ENCODE measurements at places on chromosomes 1 and 21.
A peak's percentile ranks its signal among the peaks of the same experiment; 100 is the strongest.

- DNase-seq, result no peak
Measured at GRCh38 chr1:18170444-18170843, 62.8 kb downstream of the IGSF21 start.

DNA sequence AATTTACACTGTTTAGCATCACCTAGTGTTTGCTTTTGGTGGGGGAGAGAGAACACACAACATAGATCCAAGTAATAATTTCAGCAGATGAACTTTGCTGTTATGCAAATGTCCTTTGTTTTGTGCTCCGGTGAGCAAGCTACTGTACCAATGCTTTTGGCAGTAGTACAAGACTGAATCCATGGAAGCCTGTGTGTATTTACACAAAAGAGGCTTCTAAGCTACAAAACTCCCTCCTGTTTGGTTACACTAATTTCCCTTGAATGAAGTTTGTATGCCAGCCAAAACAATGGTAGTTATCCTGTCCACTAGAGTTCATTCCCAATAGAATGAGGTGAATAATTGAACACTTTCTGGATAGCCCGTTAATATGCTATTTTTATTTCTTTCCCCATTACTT is 320.5 kb downstream of the KCTD3 start:
- DNase-seq, result no peak

DNA sequence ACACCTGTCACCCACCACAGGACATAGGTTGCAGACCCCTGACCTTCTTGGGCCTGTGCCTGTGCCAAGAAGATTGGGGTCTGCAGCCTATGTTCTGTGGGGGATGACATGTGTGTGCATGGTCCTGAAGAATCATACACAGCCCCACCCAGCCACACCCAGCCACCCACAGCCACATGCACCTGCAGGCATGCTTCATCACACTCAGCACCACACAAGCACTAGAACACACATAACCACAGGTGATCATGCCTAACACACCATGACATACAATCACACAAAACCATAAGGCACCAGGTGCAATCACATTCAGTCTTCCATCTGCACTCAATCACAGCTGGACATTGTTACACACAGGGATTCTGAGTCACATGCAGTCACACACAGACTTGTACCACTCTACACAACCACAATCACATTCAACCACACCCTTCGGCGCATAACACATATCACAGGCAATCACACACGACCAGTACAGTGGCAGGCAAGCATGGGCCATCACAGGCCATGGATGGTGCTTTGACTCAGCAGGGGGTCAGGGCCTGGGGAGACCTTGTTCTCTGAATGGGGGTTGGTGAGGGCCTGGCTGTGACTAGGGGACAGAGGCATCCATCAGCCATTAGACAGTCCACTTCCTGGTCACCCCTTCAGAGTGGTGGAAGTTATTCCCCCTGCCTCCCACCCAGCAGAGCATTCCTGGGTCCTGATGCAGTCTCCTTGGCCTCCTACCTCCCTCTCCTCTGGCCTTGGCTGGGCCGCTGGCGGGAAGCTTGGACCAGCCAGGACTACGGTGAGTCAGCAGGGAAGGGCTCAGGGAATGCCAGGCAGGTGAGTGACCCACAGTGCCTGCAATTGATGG is 44.3 kb upstream of the EPS8L3 start:
- DNase-seq, result no peak

DNA sequence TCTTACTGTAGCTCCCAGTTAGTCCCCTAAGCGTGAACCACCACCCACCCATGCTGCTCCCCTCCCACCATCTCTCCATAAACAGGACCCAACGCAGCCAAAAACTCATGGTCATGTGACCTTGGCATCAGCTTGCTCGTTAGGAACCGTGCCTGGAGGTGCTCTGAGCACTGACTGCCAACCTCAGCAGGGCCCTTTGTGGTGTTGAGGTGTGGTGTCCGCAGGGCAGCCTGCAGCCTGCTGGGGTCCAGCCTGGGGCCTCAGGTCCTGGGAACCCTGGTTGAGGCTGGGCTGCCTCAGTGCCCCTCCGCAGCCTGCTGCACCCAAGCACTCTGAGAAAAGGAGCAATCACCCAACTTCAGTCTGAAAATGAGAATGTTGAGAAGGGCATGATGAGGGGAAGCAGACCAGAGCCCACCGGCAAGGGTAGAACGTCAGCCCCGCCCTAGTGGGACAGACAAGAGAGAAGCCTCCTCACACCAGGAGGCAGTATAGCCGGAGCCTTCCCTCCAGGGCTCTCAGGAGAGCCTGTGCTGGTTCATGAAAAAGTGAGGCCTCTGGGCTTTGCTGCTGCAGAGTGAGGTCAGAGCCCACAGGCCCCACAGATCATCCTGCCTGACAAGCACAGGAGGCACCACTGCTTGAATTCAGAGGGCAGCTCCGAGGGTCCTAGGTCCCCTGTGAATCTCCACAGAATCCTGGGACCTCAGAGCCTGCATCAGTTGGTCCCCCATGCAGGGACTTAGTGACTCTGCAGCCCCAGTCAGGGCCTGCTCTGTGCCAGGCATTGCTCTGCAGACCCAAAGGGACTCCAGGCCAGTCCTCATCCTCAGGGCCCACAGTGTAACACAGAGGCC is 4.9 kb upstream of the COL6A2 start:
- peak; percentile 50 for DNase-seq

- no peak for DNase-seq
Measured at GRCh38 chr1:8702472-8702849, 115.0 kb downstream of the RERE start.

DNA sequence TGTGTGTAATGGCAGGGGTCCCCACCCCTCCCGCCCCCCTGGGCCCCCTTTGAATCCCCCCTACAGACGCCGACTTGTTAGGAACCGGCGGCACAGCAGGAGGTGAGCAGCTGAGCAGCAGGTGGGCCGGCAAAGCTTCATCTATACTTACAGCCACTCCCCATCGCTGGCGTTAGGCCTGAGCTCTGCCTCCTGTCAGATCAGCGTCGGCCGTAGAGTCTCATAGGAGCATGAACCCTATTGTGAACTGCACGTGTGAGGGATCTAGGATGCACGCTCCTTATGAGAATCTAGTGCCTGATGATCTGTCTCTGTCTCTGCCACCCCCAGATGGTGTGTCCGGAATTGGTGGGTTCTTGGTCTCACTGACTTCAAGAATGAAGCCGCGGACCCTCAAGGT is 14.9 kb upstream of the VPS26C start:
- no peak for DNase-seq

DNA sequence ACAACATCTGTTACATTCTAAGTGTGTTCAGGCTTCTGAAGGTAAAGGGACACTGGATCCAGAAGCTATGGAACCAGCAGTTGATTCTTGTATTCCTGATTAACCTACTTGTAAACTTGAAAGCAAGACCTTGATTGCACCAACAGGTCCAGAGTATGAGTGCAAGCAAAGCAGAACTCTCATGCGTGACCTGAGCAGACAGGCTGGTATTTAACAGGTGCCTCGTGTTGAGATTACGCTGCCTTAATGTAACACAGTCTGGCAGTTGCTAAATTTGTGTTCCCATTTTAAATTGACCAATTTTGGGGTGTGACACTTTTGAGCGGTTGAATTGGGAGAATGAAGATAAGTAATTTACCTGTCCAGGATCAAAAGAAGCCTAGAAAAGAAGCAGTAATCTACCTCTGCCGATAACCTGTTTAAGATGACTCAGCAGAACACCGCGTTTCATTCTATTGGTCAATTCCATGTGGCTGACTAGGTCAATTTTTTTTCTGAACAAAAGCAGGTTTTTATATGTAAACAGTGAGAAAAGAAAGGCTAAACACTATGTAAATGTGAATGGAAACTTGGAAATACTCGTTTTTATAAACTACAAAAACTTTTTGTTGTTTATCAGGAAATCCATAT is 147.6 kb downstream of the DYRK1A start:
- DNase-seq, result peak; percentile 49

- DNase-seq, result no peak
Measured at GRCh38 chr1:84202126-84202525, 58.1 kb downstream of the PRKACB start.
